ENCODE measurements at places on chromosomes 5 and 9. TPM values are rescaled to one million over a fixed set of nuclear protein-coding genes. Genes with fewer than 3 reads are reported as not detected.

- no peaks in the 10 kb centered on the region for H3K27me3 ChIP-seq
- DNase-seq = no peak
- peaks cover 6% of the 10 kb centered on the region for H3K4me1 ChIP-seq
- no peaks in the 10 kb centered on the region for H3K36me3 ChIP-seq
- H3K4me3 ChIP-seq = no peak overlapping the region
These were observed 67.8 kb upstream of the KLF4 start for GRCh38 chr9:107557236-107557990.

GRCh38 chr9:114124666-114125475 lies 25.8 kb upstream of the KIF12 start:
- H3K27me3 ChIP-seq = no peaks in the 10 kb centered on the region
- H3K36me3 ChIP-seq = no peaks in the 10 kb centered on the region
- H3K4me3 ChIP-seq = no peak overlapping the region
- H3K4me1 ChIP-seq = no peaks in the 10 kb centered on the region
- no peak for DNase-seq

- no peak for DNase-seq
- H3K4me1 ChIP-seq = no peaks in the 10 kb centered on the region
- H3K4me3 ChIP-seq = no peak overlapping the region
These were observed 288.1 kb downstream of the TMEM167A start for GRCh38 chr5:82789095-82789494.

DNA sequence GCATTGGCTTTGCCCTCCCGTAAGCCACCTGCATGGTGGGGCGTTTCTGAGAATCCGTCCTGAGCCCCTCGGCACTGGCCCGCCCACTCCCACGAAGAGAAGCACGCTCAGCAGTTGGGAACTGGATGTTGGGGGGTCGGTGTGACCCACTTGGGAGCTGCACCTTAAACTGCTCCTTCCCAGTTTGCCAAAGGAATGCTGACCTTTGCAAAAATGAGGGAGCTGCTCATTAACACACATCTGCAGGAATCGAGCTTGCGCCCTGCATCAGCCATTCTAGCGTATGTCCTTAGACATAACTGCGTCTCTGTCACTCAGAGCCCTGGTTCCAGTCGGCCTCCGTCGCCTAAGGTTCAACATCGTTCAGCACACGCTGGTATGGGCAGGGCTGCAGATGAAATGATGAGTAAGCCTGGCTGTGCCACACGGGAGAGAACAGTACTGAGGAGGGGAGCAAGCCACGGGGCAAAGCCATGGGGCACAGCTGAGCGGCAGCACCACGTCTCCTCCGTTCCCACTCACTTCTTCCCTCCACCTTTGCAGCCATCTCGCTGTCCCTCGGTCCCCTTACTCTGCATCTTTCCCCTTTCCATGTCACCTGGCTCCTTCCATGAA lies 28.8 kb upstream of the NCS1 start:
- no peak for DNase-seq
- no peak overlapping the region for H3K27ac ChIP-seq
- peaks cover 22% of the 10 kb centered on the region for H3K4me1 ChIP-seq
- no peak overlapping the region for H3K4me3 ChIP-seq
- H3K27me3 ChIP-seq = peaks cover 20% of the 10 kb centered on the region
- no peaks in the 10 kb centered on the region for H3K36me3 ChIP-seq

- no peak overlapping the region for H3K27ac ChIP-seq
- H3K36me3 ChIP-seq = peaks cover 13% of the 10 kb centered on the region
- no peaks in the 10 kb centered on the region for H3K27me3 ChIP-seq
- peaks cover 12% of the 10 kb centered on the region for H3K4me1 ChIP-seq
- H3K4me3 ChIP-seq = no peak overlapping the region
These were observed 67.5 kb downstream of the TLE1 start for GRCh38 chr9:81621785-81622259.

- no peak for DNase-seq
- H3K36me3 ChIP-seq = no peaks in the 10 kb centered on the region
- no peak overlapping the region for H3K27ac ChIP-seq
- no peak overlapping the region for H3K4me3 ChIP-seq
These were observed 37.7 kb upstream of the PSD2 start for GRCh38 chr5:139757727-139758509.

DNA sequence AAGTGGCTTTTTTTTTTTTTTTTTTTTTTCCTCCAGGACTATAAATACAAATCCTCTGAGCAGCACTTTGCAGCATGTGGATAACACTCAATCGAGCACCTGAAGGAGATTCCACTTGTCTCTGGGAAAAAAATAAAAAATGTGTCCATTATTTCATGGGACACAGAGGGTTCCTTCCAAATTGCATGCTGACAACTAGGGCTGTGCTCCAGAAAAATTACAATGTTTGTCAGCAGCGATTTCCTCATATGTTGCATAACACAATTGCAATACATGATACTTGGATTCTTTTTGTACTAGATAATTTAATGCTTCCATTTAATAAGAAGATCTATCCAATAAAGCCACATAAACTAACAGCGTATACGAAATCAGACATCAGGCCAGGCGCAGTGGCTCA lies 84.4 kb downstream of the CDH18 start:
- no peaks in the 10 kb centered on the region for H3K4me1 ChIP-seq
- H3K27me3 ChIP-seq = no peaks in the 10 kb centered on the region
- H3K4me3 ChIP-seq = no peak overlapping the region
- DNase-seq = no peak
- H3K36me3 ChIP-seq = no peaks in the 10 kb centered on the region

GRCh38 chr9:114263853-114264510 lies 58.9 kb upstream of the ORM1 start:
- no peak for DNase-seq
- no peaks in the 10 kb centered on the region for H3K36me3 ChIP-seq
- H3K4me1 ChIP-seq = peaks cover 4% of the 10 kb centered on the region
- no peak overlapping the region for H3K4me3 ChIP-seq

DNA sequence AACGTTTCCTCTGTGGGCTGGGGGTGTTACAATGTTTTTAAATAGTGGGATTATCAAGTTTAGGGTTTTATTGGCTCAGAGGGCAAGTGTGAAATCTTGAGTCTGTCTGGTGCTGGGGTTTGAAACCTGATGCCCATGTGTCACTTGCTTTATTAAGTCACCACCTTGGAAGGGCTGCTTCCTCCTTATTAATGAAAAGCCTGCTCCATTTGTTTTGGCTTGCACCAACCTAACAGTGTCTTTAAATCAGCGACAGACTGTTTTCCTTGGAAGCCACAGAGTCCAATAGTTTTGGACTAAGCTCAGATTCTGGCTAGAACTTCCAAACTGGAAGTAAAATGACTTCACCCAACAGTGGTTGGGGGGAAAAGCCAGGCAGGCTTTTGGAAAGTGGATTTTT lies 10.7 kb upstream of the PALM2AKAP2 start:
- no peaks in the 10 kb centered on the region for H3K36me3 ChIP-seq
- no peak for DNase-seq
- no peak overlapping the region for H3K27ac ChIP-seq
- peaks cover 13% of the 10 kb centered on the region for H3K4me1 ChIP-seq
- H3K4me3 ChIP-seq = no peak overlapping the region
- no peaks in the 10 kb centered on the region for H3K27me3 ChIP-seq

GRCh38 chr5:56620903-56621677 lies 194.3 kb upstream of the MAP3K1 start:
- H3K27ac ChIP-seq = no peak overlapping the region
- H3K4me1 ChIP-seq = peaks cover 7% of the 10 kb centered on the region
- DNase-seq = no peak
- no peaks in the 10 kb centered on the region for H3K27me3 ChIP-seq
- no peaks in the 10 kb centered on the region for H3K36me3 ChIP-seq
- H3K4me3 ChIP-seq = no peak overlapping the region

DNA sequence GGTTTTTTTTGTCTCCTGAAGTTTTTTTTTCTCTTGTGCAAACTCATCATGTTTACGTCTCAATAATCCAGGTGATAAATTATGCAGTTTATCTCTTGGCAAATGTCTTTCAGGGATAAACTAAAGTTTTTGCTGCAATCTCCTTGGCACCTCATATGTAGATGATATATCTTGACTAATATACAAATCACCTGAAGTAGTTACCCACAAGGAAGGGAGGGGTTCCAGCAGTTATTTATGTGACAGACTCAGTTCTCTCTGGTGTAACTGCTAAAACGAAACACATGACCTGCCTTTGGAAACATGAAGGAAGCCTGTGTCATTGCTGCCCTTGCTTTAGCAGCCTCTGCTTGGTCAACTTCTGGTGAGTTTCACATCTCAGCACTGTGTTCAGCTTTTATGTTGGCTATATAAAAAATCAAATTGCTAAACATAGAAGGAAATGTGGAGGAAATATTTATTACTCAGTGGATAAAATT lies 39.3 kb upstream of the KIAA1958 start:
- H3K27me3 ChIP-seq = no peaks in the 10 kb centered on the region
- DNase-seq = no peak
- H3K36me3 ChIP-seq = peaks cover 15% of the 10 kb centered on the region
- H3K4me3 ChIP-seq = no peak overlapping the region
- H3K4me1 ChIP-seq = no peaks in the 10 kb centered on the region

DNA sequence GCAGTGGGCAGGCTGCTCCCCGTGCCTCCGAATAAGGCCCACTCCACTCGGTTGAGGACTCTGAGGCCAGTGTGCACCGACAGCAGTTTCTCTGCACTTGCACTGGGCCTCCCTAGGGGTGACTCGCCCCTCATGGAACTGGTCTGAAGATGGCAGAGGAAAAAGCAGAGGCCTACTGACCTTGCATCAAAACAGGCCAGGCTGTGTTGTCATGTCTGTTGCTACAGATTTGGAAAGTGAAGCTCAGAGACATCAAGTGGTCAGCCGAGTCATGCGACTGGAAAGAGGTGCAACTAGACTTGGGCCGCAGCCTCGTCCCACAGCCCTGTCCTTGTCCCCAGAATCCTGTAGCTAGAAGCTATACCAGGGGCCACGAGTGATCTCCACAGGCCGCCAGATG lies 78.3 kb downstream of the DCP2 start:
- no peaks in the 10 kb centered on the region for H3K27me3 ChIP-seq
- peaks cover 22% of the 10 kb centered on the region for H3K36me3 ChIP-seq
- peaks cover 12% of the 10 kb centered on the region for H3K4me1 ChIP-seq
- DNase-seq = no peak
- no peak overlapping the region for H3K4me3 ChIP-seq

GRCh38 chr5:138748630-138749081 lies 4.6 kb upstream of the CTNNA1 start:
- no peaks in the 10 kb centered on the region for H3K36me3 ChIP-seq
- H3K27ac ChIP-seq = no peak overlapping the region
- H3K27me3 ChIP-seq = no peaks in the 10 kb centered on the region
- no peak for DNase-seq

- no peak overlapping the region for H3K4me3 ChIP-seq
- no peak overlapping the region for H3K27ac ChIP-seq
- DNase-seq = no peak
- H3K36me3 ChIP-seq = no peaks in the 10 kb centered on the region
- no peaks in the 10 kb centered on the region for H3K4me1 ChIP-seq
These were observed 41.3 kb upstream of the HAND1 start for GRCh38 chr5:154519359-154519758.

GRCh38 chr5:136115183-136115865 lies 17.3 kb upstream of the SMAD5 start:
- H3K4me1 ChIP-seq = no peaks in the 10 kb centered on the region
- no peak overlapping the region for H3K27ac ChIP-seq
- no peak overlapping the region for H3K4me3 ChIP-seq
- DNase-seq = no peak
- H3K27me3 ChIP-seq = no peaks in the 10 kb centered on the region
- no peaks in the 10 kb centered on the region for H3K36me3 ChIP-seq

- no peak overlapping the region for H3K27ac ChIP-seq
- no peak overlapping the region for H3K4me3 ChIP-seq
- H3K27me3 ChIP-seq = no peaks in the 10 kb centered on the region
- H3K4me1 ChIP-seq = no peaks in the 10 kb centered on the region
- DNase-seq = no peak
- H3K36me3 ChIP-seq = no peaks in the 10 kb centered on the region
These were observed 125.5 kb downstream of the TENT4A start for GRCh38 chr5:6838736-6839135.

- H3K4me3 ChIP-seq = no peak overlapping the region
- no peak overlapping the region for H3K27ac ChIP-seq
- no peaks in the 10 kb centered on the region for H3K4me1 ChIP-seq
These were observed 67.5 kb downstream of the SH3RF2 start for GRCh38 chr5:146003852-146004251.

DNA sequence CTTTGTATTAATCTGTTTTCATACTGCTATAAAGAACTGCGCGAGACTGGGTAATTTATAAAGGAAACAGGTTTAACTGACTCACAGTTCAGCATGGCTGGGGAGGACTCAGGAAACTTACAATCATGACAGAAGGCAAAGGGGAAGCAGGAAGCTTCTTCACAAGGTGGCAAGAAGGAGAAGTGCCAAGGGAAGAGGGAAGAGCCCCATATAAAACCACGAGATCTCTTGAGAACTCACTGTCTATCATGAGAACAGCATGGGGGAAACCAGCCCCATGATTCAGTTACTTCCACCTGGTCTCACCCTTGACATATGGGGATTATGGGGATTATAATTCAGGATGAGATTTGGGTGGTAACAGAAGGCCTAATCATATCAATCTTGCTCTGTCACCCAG lies 60.9 kb upstream of the CHD1 start:
- DNase-seq = no peak
- no peaks in the 10 kb centered on the region for H3K36me3 ChIP-seq
- H3K27me3 ChIP-seq = no peaks in the 10 kb centered on the region

DNA sequence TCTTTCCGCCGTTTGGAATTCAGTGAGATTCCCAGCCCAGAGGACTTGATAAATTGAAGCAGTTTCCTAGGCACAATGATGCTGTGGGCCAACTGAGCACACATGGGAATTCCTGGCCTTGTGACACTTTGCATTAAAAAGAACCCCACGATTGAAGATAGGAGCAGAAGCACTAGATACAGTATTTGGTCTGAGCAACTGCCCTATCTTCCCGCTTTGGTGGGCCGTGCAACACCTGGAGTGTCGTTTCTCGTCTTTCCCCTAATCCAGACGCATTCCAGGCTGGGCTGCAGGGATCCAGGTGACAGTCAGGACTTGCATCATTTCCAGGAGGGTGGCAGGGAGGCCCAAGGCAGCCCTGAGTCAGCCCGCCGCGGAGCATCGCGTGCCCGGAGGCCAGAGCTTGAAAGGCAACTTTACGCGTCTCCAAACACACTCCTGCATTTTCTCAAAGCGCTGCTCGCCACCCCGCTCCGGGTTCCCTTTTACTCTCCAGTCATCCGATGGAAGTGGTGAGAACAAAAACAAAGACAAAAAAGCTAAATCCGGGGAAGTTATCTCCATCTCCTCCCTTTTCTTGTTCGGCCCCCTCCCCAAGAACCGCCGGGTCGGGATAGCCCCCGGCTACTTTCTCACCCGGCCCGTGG lies 753 bp upstream of the STC2 start:
- DNase-seq = no peak
- H3K27me3 ChIP-seq = peaks cover 71% of the 10 kb centered on the region
- no peaks in the 10 kb centered on the region for H3K36me3 ChIP-seq
- H3K4me3 ChIP-seq = peak overlapping the region; percentile 51

- no peaks in the 10 kb centered on the region for H3K27me3 ChIP-seq
- H3K36me3 ChIP-seq = no peaks in the 10 kb centered on the region
- no peak overlapping the region for H3K4me3 ChIP-seq
- H3K27ac ChIP-seq = no peak overlapping the region
- no peak for DNase-seq
- no peaks in the 10 kb centered on the region for H3K4me1 ChIP-seq
These were observed 7.8 kb upstream of the ANKH start for GRCh38 chr5:14879393-14879792.

STOM gene
- total RNA-seq = 479 TPM

RMRP gene
- total RNA-seq = 24,340 TPM

LRRC70 gene
- 1.1 TPM for total RNA-seq

MORN5 gene
- total RNA-seq = 7.7 TPM

MED7 gene
- 11.2 TPM for total RNA-seq

VLDLR gene
- total RNA-seq = 16.3 TPM

PLAC8L1 gene
- total RNA-seq = not detected

NRG2 gene
- total RNA-seq = 1.6 TPM

HSD17B4 gene
- total RNA-seq = 364 TPM

COL15A1 gene
- total RNA-seq = 8.0 TPM

NFIB gene
- 97.7 TPM for total RNA-seq
